IPS-NIHi11 (cell line): ENCODE measurements at places on chromosomes 12 and 14.

- no peak for DNase-seq
These were observed 16.0 kb downstream of the PRIMA1 start for GRCh38 chr14:93772263-93772662.

DNA sequence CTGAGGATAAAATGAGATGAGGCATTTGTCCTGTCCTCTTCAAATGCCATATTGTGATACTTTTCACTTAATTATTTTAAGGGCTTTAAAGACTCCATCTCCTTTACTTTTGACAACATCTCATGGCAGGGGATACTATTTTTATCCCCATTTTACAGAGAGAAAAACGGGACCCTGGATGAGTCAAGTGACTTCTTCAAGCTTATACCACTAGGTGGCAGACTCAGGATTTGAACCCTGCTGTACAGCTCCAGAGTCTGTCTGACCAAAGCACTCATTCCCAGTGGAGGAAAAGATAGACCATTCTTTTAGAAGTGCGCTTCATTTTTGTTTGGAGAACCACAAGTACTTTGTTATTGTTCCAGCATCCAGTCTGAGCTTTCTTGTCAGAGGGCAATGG, 1.7 kb upstream of the SMOC1 start:
- no peak for DNase-seq

- no peak for DNase-seq
These were observed 270.1 kb upstream of the PRICKLE1 start for GRCh38 chr12:42859612-42860011.

- DNase-seq: no peak
These were observed 68.0 kb upstream of the MAX start for GRCh38 chr14:65170318-65170717.

- no peak for DNase-seq
These were observed 233.4 kb downstream of the SPTSSA start for GRCh38 chr14:34228650-34228976.

- DNase-seq: no peak
These were observed 6.7 kb upstream of the NFATC4 start for GRCh38 chr14:24361326-24361725.

DNA sequence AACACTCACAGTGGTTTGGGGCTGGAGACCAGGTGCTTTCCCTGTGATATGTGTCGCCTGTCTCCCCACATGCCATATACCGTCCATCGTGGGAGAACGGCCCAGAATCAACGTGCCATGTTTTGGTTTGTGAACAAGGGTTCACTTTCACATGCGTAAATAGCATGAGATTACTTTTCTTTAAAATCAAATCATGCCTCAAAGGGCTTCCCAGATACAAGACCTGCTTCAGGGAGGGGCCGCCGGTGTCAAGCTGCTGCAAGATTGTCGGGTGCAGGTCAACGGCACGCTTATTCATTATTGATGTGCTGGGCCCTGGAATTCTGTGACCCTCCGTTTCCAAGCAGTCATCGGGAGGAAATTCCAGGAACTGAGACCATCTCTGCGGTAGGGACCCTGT, 145.2 kb upstream of the RTL1 start:
- DNase-seq: no peak

DNA sequence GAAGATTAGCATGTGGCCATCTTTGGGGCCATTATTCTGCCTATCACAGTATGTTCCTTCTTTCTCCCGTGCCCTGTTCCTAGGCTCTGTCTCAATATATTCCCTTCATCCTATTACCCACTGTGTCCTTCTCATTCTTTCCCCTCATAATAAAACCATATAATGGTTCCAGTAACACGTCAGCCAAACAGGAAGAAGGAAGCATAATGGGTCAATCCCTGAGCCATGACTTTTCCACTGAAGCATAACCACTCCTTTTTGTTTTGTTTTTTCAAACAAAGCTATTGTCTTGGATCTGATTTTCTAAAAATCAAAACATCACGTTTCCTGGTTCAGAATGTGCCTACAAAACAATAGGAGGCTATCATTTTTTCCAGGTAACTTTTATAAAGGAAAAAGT, 21.3 kb upstream of the RHOJ start:
- no peak for DNase-seq

DNA sequence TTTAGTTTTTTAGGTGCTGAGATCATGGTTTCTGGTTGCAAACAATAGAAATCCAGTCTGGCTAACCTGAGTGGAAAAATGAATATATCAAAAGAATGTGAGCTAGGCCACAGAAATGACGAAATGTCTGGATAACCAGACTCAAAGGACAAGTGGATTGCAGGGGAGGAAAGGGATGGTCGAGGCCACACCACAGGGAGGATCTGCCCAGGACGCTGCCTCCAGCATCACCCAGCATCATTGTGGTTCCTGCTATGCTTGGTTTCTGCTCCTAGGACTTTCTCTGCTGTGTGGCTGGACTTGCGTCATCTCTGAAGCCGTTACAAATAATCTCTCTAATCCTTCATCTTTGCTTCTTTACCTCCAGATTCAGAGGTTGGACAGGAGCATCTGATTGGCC, 80.4 kb downstream of the TTC8 start:
- DNase-seq: no peak

DNA sequence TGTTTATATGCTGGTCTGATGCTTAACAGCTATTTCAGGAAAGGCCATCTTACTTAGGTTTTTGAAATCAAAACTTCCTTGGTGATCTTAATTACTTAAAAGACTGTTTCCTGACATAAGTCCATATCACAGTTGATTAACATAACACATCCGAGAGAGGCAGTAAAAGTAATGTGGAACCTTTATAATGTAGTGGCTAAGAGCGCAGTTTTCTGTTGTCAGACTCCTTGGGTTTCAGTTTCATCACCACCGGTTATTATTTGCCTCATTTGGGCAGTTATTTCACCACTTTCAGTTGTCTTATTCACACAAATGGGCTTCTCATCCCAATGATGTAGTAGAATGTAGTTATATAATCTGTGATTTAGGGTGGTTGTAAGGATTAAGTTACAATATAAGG, 30.9 kb downstream of the TBC1D15 start:
- no peak for DNase-seq

GRCh38 chr14:76375484-76375883, 453 bp upstream of the ESRRB start:
- DNase-seq: no peak

GRCh38 chr14:103427485-103428443, 42.5 kb downstream of the MARK3 start:
- DNase-seq: no peak

- no peak for DNase-seq
These were observed 693.9 kb downstream of the MED13L start for GRCh38 chr12:115583591-115583990.

DNA sequence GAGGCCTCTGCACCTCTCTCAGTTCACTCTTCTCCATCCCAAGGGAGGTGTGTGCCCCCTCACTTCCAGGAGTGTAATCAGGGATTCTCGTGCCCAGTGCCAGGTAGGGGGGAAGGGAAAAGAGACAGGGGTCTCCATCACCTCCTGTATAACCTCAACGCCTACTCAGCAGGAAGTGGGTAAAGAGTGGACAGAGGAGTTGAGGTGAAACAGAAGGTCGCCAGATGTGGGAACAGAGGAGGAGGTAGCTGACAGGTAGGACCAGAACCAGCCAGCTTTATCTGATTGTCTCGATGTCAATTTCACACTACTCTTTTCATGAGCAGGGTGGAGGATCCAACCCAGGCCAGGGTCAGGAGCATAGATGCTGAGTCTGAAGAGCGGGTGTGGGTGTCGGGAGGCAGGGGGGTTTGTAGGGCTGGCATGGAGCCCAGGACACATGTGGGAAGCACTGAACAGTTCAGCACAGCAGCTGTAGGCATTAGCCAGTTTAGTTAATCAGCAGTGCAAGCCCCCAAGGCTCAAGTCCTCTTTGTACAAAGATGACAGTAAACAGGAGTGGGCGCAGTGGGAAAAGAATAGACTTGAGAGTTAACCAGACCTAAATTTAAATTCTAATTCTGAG, 213.5 kb downstream of the PELI2 start:
- DNase-seq: no peak

GRCh38 chr12:106739318-106739717, 35.2 kb upstream of the RIC8B start:
- no peak for DNase-seq

DNA sequence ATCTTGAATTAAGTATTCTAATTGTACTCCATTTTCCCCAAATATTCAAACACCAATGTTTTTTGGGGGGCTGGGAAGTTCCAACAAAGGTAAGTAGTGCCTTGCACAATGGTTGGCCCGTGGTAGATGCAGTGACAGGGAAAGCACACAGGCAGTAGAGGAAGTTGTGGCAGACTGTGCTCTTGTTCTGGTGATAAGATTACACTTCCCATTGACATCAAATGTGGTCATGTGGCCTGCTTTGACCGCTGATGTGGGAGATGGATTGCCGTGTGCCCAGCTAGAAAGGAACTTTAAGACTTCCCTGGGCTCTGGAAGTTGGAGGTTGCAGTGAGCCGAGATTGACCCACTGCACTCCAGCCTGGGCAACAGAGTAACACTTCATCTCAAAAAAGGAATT, 223.8 kb downstream of the VRK1 start:
- DNase-seq: no peak

GRCh38 chr12:12784911-12785814, at the start of gene APOLD1:
TSS of gene APOLD1 (plus strand) at chr12:12785659. CDS start at chr12:12785692, 33 bp downstream.
- peak; percentile 70 for DNase-seq

GRCh38 chr12:102812344-102812743, 104.7 kb downstream of the PAH start:
- no peak for DNase-seq

- no peak for DNase-seq
These were observed 56.5 kb downstream of the WASHC4 start for GRCh38 chr12:105164068-105164467.

DNA sequence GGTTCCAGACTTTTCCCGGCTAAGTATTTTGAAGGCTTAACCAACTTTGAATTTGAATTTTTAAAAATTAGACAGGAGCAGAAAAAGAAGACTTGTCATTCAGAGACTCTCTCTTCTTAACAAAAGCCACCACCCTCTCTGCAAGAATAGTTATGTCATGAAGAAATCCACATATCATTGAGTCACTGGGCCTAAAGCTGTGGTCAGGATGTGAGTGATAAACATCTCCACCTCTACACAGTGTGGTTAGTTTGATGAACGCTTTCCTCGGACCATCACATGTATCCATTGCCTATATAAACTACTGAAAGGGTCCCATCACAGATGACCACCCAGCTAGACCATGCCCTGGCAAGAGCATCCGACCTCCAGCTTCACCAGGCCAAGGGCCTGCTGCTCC, 226.1 kb downstream of the KSR2 start:
- DNase-seq: no peak

GRCh38 chr12:117818400-117818799, 150.4 kb downstream of the KSR2 start:
- DNase-seq: no peak

- DNase-seq: peak; percentile 33
These were observed 150.2 kb upstream of the BMP4 start for GRCh38 chr14:54106661-54107377.

- no peak for DNase-seq
These were observed 552.5 kb downstream of the DIO2 start for GRCh38 chr14:79658769-79659168.

- peak; percentile 87 for DNase-seq
These were observed 40.9 kb downstream of the CCDC85C start for GRCh38 chr14:99562856-99563748.

DNA sequence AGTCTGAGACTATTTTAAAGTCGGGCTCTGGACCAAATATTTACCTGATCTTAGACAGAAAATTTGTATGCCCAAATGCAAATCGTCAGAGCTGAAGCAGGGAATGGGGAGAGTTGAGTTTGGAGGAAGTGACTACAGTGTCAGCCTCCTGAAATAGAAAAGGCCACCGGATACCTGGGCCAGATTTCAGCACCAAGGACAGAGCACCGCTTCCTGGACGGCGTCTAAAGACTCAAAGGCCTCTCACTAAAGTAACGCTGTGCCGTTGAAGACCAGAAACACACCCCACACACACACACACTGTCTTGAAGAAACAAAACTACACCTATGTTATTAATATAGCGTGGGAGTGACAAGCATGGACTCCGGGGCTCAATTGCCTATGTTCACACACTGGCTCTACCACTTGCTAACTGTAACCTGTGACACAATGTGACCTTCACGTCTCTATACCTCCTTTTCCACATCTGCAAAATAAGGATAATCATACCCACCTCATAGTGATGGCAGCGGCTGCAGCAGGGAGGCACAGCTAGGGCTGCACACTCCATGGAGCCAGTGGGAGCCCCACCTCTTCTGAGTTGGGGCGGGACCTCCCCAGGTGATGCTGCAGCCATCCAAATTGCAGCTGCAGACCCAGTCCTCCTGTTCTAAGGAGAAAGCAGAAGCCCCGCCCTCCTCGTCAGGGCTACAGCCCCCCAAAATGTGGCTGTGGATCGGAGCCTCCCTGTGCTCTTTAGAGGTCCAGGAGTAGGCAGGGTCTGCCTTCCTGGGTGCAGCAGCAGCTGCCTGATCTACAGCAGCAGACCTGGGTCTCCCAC, 35.6 kb downstream of the KRT76 start:
- DNase-seq: peak; percentile 89

GRCh38 chr14:92447416-92448197, 66.0 kb upstream of the RIN3 start:
- DNase-seq: no peak

DNA sequence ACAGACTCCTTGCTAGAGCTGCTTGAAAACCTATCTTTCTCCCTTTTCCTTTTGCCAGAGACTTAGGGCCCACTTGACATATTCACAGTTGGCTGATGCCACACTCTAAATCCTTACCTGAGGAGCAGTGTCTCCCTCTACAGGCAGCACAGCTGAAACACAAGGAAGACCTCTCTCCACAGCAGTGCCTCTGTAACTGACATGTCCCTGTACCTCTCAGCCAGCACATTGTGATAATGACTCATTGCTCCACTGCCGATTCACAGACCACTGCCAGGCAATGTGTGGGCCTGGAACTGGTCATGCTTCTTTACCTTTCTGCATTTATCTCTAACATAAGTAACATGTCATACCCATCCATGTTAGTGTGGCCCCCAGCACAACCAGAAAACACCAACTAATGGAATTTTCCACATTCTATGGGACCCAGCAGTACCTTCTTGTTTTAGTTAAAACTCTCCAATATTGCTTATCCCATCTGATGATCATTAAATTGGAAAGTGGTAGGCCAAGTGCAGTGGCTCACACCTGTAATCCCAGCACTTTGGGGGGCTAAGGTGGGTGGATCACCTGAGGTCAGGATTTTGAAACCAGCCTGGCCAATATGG, 56.5 kb downstream of the GTF2A1 start:
- DNase-seq: peak; percentile 83

GRCh38 chr12:68180792-68181744, 21.5 kb upstream of the IFNG start:
- no peak for DNase-seq

DNA sequence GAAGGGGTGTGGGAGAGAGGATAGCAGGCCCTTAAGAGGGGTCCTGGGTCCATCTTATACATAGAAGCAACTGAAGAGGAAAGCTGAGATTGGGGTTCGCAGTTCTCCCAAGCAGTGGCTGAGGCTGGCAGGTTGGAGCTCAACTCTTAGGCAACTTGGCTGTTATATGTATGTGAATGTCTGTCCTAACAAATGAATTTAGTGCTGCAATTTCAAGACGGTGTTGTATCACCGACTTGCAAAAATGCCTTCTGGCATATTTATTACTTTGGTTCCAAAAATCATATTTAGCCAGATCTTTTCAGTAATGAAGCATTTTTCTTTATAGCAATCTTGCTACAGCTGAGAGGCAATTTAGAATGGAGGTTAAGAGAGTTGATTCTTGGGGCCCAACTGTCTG, 148.3 kb downstream of the AKAP6 start:
- no peak for DNase-seq
